ENCODE measurements at places on chromosomes 1 and 21.

DNA sequence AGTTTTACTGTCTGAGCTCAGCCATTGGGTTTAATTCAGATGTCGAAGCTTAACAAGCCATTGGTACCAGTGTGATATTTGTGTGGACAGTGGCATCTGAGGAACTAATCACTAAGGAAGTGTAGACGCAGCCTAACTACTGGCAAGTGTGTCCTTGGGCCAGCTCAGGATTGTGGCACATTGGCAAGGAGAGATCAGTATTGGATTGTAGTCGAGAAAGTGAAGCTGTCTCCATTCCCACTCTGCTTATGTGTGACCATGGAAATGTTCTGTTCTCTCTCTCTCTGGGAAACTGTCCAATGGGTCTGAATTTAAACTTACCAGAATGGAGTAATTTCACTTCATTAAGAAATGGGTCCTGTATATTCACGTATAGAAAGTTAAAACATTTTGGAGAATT lies 112.2 kb downstream of the ITSN1 start:
- no peak for DNase-seq

DNA sequence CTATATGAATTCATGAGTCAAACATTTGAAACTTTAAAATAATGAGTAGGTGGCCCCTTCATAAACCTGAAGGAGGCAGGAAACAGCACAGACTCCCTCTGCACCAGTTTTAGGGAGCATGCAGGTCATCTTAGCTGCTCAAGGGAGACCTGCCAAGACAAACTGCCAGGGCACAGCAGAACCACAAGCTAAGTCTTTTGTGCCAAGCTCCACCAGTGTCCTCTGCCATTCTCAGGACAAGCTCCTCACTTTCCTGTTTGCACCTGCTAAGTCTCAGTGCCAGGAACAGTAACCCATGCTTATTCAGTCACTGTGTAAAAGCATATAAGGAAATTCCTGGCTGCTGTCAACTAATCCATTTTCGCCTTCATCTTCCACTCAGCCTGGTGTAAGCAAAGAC lies 368.9 kb downstream of the SEC16B start:
- no peak for DNase-seq

GRCh38 chr1:60274422-60275290 lies 201.1 kb upstream of the C1orf87 start:
- no peak for DNase-seq

GRCh38 chr21:39518055-39518846 lies 66.5 kb downstream of the SH3BGR start:
- DNase-seq, result peak; percentile 23

GRCh38 chr1:8649027-8649426 lies 168.4 kb downstream of the RERE start:
- DNase-seq, result no peak

- no peak for DNase-seq
These were observed 149.2 kb upstream of the KRTAP19-8 start for GRCh38 chr21:31187499-31187898.

GRCh38 chr1:59185163-59185860 lies 111.6 kb upstream of the FGGY start:
- DNase-seq, result no peak

- DNase-seq, result no peak
These were observed 9.2 kb downstream of the TLCD4 start for GRCh38 chr1:95126366-95126765.

DNA sequence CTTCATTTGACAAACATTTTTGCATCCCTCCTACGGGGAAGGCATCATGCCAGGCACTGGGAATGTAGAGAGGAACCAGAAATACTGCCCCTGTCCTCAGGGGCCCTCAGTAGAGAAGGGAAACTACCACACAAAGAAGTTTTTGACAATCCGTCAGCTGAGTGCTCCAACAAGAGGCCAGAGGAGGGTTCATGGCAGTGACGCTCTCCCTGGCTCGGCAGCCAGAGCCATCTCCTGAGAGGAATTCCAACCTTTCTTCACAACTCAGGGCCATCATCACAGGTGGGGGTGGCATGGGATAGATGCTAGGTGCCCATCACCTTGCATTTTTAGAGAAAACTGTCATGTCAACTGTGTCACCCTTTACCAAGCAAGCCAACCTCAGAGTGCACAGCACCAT lies 154.1 kb downstream of the HIVEP3 start:
- no peak for DNase-seq

All from activated CD4-positive, alpha-beta T cell treated with anti-CD3 and anti-CD28 coated beads, Interleukin-2, amount 50 U/mL, for 48 hours (primary cell).